Neural crest cell (in vitro differentiated cells): ENCODE measurements at places on chromosomes 5 and 9.

- DNase-seq: no peak
Observed at GRCh38 chr9:27537756-27538155, 8.1 kb upstream of the MOB3B start.

GRCh38 chr5:1411099-1411498 lies 34.1 kb downstream of the SLC6A3 start:
- DNase-seq: no peak

GRCh38 chr9:131701789-131702337 lies 38.0 kb downstream of the RAPGEF1 start:
- no peak for DNase-seq

DNA sequence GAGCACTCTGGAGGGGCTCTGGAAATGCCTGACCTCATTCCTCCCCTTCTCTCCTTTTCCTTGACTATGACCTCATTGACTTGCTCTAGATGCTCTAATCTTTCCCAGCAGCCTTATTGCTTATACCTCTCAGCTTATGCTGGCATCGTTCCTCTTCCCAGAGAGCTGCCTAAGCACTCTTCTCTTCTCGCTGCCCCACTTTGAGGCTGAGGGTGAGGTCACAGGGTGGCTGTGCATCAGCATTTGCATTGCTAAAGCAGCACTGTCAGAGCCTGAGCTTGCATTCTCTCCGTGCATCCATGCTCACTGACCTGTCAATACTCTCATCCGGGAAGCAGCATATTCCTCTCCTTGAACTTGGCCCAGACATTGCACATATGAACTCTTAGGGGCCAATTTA lies 96.4 kb upstream of the NTRK2 start:
- no peak for DNase-seq

- DNase-seq: no peak
Observed at GRCh38 chr5:146213210-146213826, 9.9 kb downstream of the RBM27 start.

- DNase-seq: no peak
Observed at GRCh38 chr9:9229269-9229668, 1383.5 kb downstream of the PTPRD start.

- no peak for DNase-seq
Observed at GRCh38 chr5:10533226-10533625, 30.6 kb upstream of the ANKRD33B start.
